ENCODE measurements at places on chromosomes 7 and 10.

- DNase-seq, result no peak
Measured at GRCh38 chr7:143321242-143321641, 5.3 kb downstream of the CLCN1 start.

- no peak for DNase-seq
Measured at GRCh38 chr10:93941606-93942005, 47.8 kb downstream of the SLC35G1 start.

GRCh38 chr10:42476101-42476500 lies 162.3 kb downstream of the ZNF33B start:
- DNase-seq, result no peak

GRCh38 chr7:83648464-83649241 lies at the start of gene SEMA3E:
SEMA3E (minus strand) TSS chr7:83649139.
- DNase-seq, result no peak

GRCh38 chr10:104311184-104311720 lies 27.0 kb downstream of the ITPRIP start:
- no peak for DNase-seq

DNA sequence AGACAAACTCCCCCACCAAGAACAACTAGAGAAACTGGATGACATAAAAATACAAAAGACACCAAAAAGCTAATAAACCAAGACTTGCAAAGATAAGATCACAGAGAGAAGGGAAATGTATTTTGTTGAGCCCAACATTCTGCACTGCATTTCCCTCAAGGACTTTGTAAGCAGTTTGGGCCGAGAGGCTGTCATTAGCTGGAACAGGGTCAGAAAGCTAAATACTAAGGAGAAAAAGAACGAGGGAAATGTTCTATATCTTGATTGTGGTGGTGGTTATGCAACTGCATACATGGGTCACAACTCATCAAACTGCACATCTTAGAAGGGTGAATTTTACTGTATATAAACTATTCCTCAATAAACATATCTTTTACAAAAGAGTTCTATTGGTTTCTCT lies 315.0 kb downstream of the IPMK start:
- no peak for DNase-seq

DNA sequence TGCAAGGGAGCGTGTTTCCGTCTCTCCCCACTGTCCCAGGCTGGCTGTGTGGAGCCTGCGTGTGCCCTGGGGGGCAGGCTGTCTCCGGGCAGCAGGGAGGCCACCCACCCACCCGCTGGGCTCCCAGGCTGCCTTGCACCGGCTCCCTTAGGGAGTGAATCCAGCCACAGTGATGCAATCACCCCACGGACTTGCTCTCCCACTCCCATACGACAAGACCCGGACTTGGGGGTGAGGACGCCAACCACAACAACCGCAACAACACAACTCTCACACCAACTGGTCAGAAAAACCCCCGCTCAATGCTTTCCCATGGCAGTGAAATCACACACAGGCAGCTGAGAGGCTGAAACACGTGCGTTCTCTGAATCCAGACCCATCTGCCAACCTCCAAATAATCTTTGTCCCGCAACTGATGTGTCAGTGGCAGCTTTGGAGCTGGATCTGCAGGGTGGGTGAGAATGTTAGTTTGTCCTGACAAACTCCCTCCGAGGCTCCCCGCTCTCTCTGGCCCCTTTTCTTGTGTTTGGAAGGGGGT lies 62.7 kb upstream of the DDC start:
- DNase-seq, result no peak

- DNase-seq, result no peak
Measured at GRCh38 chr7:156026603-156027002, 214.3 kb upstream of the SHH start.

- no peak for DNase-seq
Measured at GRCh38 chr7:26198133-26198780, 2.3 kb downstream of the HNRNPA2B1 start.

- DNase-seq, result no peak
Measured at GRCh38 chr10:112857493-112857892, 92.6 kb upstream of the TCF7L2 start.

DNA sequence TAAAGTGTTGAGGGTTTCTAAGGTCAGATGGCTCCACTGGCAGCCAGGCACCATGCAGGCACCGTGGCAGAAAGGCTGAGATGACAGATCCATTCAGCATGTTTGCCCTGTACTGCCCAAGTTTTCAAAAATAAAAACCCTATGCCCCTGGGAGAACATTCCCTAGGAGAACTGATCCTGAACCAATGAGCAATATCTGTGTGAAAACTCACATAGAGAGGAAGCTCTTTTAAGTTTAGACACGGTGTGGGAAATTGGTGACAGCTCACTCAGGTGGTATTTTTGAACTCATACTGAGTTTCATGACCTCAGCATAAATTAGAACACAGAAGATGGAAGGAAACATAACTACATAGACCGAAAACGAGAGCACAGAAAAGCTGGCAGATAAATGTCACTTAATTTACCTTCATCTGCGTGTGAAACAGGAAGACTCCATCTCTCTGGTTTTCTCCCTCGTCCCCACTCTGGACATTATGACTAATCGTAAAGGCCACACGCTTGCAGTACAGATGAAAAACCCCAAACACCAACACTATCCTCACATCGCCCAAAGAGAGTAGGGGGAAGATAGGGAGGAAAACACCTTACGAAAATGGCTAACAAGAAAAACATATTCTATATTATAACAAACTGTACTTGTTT lies 127.8 kb downstream of the ICA1 start:
- DNase-seq, result no peak

DNA sequence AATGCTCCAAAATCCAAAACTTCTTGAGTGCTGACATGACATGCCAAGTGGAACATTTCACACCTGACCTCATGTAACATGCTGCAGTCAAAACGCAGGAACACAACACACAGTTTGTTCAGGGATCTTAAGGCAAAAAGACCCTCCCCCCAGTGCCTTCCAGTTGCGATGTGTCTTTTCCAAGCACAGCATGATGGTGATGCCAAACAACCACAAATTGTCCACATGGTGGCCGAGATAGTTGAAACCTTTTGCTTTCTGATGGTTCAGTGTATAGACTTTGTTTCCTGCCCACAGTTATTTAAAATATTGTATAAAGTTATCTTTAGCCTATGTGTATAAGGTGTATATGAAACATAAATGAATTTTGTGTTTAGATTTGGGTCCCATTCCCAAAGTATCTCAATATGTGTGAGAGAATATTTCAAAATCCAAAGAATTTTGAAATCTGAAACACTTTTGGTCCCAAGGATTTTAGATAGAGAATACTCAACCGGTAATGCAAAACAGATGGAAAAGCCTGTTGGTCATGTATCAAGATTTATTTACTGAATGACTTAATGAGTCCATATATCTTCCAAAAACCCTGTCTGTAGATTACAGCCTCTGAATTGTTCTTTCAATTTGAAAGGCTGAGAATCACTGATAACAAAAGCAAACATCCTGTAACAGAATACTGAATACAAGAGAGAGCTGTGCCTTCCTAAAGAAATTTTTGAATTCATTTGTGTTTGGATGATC lies 93.4 kb upstream of the OIT3 start:
- DNase-seq, result no peak

DNA sequence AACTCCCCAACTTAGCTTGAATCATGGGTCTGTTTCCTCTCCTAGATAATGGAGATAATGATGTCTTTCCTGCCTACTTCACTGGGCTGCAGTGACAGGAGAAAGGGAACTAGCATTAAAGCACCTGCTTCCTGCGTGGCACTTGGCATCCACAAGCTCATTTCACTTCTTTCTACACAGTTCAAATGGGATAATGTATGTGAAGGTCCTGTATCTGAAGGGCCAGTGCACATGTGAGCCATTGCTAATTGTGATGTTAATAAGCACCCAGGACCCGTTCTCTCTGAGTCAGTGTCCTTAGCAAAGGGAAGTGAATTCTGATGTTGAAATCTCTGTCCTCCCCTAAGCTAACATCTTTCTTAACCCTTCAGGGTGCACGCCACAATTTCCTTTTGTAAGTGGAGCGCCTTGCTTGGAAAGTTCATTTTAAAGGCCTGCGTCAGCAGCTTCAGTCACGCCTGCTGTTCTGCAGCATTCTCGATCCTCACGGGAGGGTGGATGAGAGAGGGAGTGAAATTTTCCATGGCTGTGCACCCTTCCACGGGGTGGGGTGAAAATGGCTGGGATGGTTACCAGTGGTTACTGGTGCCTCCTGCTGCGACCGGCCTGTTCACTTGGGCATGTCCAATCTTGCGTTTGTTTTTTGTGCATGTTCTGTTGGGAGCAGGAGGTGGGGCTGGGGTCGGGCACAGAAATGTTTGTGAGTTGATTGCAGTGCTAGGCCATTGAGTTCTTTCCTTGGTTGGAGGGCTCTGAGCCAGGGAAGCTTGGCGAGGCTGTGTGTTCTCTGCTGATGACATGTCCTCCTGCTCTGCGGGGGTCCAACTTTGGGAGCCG lies 59.2 kb downstream of the HK1 start:
- no peak for DNase-seq

DNA sequence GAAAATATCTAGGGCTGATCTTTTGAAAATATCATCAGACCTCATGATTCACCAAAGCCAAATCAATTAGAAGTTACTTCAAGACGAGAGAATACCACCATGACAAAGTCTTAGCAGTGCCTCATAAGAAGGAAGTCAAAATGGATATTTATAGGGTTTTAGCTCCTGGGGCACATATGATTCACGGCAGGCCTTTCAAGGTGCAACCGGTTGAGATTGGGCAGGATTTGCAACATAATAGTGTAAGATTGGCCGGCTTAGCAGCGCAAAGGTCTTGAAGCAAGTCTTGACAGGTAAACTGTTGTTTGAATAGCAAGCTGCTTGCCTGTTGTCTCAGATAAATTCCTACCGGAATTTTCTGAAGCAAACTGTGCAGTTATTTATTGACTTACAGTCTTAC lies 17.5 kb downstream of the ADRB1 start:
- no peak for DNase-seq

GRCh38 chr10:121493521-121493920 lies 104.7 kb downstream of the FGFR2 start:
- DNase-seq, result no peak

- DNase-seq, result no peak
Measured at GRCh38 chr7:1024876-1025742, 19.2 kb upstream of the GPR146 start.

DNA sequence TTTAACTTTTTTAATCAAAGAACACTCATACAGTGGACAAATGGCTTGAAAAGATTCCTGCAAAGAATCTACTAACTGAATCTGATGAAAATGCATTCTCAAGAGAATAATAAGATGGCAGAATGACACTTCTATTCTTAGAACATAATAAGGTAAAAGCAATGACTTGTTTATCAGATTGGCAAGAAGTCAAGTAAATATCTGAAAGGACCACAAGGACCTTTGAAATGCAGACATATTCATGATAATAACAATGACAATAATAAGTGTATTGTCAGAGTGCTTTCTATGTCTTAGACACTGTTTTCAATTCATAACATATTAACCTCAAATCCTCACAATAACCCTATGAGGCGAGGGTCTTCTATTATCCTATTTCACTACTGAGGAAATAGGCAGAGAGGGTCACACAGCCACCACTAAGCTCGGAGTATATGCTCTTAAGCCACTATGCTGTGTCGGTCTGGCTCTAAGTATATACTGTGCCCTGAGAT lies 10.6 kb downstream of the HACD1 start:
- DNase-seq, result no peak

DNA sequence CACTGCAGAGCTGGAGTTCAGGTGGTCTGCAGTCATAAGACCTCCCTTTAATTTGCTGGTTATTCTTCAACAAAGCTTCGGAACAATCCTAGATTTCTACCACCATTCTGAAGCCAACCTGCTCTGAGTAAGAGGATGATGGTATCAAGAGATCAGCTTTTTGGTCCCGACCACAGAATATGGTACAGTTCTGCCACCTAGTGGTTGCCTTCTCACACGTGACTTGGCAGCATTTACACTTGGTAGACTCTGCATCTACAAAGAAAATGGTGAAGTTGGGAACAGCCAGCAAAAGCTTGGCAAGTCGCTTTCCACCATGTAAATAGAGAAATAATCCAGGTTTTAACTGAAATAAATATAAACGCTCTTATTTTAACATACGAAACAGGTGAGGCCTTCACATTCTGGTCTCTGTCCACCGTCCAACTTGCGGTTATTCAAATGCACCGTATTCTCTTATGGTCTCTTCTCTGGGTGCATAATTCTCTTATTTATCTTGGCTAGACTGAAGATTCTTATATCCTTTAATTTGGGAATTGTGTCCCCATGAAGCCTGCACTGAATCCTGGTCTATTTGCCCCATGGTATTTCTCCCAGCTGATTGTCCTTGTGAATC lies 173.9 kb upstream of the GRM3 start:
- no peak for DNase-seq

DNA sequence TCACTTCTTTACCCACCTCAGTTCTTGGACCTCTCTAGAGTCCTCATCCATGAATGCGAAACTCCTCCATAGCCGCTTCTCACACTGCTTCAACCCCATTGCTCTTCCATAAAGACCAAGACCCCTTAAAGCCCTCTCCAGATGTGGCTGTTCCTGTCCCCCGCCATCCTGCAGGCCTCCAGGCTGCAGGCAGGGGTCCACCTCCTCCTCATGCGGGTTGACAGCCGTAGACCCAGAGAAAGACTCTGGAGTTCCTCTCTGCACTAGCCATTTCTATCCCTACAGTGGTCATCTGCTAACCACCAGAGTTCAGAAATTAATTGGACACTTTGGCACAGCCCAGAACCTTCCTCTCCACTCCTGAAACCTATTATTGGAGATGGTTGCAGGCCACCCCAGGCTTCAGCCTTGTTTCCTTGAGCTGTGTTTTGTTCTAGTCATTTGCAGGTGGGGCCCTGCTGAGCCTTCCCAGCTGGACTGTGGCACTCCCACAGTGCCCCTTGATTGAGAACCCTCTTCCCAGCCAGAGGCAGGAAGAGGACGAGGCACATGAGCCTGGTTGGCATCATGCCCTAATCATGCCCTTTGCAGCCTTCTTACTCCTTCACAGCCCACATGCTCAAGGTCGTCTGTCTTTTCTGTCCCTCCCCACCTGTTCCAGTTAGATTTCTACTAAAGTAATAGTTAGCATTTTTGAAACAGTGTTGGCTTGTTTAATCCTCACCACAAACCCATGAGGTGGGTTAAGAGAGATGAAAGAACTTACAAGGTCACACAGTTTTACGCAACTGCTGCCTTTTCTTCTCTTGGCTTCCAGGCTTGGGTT lies 23.9 kb downstream of the CUL1 start:
- no peak for DNase-seq

GRCh38 chr7:155189590-155189989 lies 108.1 kb upstream of the INSIG1 start:
- no peak for DNase-seq

GRCh38 chr7:27739301-27739908 lies 557 bp upstream of the TAX1BP1 start:
- DNase-seq, result no peak

Data from GOT3 (cell line).